ENCODE measurements at places on chromosomes 13 and 19.

DNA sequence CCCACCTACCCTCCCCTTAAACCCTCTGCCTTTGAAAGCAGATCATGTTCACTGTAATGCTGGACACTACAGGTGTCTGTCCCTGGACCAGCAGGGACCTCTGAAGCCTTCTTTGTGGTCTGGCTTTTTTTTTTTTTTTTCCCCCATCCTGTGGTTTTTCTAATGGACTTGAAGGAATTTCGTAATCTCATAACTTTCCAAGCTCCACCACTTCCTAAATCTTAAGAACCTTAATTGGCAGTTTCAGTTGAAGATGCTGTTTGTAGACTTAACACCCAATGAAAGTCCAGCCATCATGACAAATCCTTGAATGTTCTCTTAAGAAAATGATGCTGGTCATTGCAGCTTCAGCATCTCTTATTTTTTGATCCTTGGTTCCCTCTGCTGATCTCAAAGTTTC lies 45.0 kb upstream of the LRCH1 start:
- DNase-seq, result no peak

DNA sequence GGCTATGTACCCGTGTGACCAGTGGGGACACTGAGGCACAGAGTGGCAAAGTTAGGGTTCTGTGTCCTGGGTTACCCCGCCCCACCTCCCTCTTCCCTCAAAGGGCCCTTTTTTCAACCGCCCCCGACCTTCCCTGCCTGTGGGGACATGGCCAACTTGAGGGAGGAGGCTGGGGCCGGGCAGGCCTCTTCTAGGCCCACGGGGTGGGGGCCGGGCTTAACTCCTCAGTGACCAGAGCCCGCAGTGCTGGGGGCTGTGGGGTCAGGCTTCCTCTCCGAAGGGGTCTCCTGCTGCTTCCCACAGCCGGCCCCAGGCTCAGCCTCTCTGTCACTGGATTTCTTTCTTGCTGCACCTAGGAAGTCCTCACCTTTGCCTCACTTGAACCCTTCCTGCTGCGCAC lies 23.9 kb downstream of the PIAS4 start:
- no peak for DNase-seq

DNA sequence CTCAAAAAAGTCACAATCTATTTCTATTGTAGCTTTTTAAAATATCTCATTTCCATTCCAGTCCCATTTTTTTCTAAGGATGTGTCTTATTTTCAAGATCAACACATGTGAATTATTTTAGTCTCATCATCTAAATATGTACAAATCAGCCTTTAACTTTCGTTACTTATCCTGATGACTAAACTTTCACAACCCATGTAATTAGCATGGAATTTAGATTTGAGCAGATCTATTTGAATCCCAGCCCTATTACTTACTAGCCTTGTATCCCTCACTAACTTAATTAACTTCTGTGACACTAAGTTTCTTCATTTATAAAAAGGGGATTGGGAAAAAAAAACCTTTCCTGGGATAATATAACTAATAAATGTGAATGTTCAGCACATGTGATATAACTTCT lies 81.1 kb downstream of the UFM1 start:
- DNase-seq, result no peak

DNA sequence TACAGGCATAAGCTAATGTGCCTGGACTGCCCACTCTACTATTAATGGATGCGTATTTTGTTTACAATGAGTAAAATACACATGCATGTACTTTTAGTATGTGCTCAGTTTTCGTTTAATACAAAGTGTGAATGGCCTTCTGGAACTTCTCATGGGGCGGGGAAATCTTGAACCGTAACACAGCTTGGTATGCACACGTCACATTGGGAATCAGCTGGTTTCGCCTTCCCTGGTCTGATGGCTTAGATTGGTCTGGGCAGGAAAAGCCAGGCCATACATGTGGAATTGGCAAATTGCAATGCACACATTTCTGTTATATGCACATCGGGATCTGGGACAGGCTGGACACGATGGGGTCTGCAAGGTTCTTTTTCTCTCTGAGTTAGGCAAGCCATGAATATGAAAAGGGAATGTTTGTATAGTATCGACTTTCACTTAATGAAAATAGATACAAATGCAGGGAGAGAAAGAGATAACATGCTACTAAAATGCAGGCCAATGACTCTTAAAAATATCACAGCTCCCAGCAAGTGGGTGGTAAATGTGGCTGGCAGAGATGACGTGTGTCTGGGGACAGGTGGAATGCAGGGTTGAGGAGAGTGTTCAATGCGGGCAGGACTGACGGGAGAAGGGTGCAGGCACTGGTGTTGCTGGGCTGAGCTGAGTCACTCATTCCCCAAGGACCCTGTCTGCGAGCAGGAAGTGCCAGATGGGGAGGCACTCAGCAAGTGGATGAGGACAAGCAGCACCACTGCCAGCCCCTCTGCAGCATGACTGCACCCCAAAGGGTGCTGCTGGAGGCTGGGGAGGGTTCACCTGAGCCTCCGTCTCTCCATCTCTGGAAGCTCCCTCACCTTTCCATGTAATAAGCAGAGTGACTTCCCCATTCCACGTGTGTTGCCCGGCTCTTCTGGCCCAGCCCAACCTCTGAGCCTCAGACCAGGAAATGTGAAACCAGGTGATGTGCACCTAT lies 204.0 kb upstream of the GPR12 start:
- no peak for DNase-seq

DNA sequence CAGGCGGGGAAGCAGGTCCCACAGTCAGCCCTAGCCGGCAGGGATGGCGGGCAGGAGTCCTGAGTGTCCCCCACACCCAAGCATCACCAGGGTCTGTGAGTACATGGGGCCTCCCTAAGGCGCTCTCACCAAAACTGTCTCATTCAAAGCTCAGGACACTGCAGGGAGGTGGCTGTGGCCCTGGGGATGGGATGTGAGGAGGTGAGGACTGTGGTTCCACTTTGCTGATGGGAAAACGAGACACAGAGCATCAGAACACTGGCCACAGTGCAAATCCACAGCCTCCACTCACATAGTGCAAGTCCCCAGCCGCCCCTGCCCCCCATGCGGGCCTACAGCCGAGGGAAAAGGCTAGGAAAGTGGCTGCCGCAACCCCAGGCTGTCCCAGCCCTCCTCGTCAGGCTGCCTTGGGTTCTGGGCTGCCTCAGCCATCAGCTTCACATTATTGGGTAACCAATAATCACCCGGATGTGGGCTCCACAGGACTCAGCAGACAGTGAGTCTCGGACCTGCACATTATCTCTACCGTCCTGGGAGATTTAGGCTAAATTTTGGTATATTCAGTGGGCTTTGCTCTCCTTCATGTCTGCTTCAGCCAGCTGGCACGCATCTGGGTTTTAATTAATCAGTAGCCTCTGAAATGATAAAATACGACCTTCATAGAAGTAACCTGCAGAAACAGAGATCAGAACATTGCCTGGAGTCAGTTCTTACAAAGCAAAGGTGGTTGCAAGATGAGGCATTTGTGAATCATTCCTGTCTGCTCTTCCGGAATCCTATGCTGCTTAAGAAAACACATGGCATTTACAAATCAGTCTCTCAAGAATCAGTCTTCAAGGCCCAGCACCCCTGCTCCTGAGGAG lies 77.0 kb downstream of the SOX1 start:
- no peak for DNase-seq

DNA sequence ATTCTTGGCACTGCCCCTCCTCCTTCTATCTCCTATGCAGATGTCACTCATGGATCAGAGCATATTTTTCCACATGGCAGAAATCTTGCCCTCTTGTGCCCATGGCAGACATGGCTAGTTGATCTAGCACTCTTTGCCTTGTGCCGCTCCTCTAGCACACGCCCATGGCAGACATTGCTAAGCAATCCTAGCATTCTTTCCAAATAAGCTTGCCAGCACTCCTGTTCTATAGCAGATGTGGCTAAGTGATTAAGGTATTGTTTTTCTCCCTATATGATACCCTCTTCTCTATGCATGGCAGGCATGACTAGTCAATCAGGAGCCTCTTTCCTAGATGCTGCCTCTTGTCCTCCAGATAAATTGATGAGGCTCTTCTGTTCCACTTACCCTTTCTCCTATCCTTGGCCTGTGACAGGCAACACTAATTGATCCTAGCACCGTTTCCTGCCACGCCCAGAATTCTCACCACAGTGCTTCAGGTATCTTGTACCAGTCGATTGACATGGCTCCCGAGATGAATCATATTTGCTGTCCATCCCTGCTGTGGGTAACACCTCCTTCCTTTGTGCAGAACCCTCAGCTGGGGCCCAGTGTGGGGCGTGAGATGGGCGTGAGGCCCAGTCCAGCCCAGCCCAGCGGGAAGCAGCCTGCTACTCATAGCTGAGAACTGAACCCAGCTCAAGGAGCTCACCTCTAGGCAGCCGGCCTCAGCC lies 26.9 kb downstream of the TMED1 start:
- DNase-seq, result no peak

GRCh38 chr19:41588497-41589209 lies 12.7 kb downstream of the CEACAM21 start:
- DNase-seq, result no peak

DNA sequence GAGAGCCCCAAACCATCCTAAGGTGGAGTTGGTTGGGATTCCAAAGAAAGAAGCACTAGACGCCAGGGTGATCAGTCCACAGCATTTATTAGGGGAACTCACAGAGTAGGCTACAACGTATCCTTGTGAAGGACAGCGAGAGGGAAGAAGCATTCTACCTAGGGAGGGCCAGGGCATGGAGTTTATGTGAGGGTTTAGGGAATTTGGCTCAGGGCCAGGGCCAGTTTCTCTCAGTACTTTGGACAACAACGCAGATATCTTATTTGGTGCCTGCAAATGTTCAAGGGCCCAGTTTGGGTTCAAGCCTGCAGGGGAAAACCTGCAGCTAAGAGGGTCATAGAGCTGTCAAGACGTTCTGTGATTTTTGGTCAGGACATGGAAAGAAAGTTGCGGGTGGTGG lies 73.9 kb upstream of the GJB6 start:
- DNase-seq, result no peak

GRCh38 chr13:67353941-67354340 lies 123.8 kb upstream of the PCDH9 start:
- DNase-seq, result no peak

DNA sequence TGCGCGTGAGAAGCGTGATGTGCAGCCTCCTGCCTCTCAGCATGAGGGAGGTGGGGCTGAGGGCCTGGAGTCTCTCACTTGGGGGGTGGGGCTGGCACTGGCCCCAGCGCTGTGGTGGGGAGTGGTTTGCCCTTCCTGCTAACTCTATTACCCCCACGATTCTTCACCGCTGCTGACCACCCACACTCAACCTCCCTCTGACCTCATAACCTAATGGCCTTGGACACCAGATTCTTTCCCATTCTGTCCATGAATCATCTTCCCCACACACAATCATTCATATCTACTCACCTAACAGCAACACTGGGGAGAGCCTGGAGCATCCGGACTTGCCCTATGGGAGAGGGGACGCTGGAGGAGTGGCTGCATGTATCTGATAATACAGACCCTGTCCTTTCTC lies 8.7 kb downstream of the CD177 start:
- no peak for DNase-seq

DNA sequence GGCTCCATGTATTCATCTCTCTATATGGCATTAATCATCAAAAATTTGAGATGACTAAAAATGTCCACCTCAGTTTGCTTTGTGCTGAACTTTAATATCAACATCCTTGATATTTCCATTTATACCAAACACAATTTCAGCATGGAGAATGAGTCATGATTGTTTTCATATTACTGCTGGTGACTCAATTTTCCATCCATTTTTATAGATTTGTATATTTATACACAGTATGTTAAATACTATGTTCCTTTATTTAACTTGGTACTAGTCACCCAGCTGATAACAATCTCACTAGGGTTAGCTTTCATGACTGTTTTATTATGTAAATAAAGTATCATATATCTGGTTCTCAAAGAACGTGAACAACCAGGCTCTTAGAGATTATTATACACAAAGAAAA lies 1255.1 kb downstream of the SLITRK1 start:
- no peak for DNase-seq

DNA sequence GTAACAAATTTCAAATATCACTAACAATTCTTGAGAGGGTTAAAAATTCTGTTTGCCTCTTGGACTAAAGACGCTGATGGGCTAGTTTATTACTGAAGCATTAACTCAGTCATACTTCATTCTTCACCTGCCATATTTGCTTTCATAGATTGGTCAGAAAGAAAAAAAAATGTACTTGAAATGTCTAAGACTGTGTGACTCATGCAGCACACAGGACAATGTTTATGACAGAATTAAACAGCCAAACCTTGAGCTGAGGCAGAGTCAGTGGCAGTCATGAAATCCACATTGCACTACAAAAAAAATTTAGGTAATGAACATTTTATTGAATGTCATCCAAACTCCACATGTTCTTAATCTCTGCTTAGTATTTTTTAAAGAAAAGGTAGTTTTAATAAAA lies 135.6 kb downstream of the PRR20E start:
- DNase-seq, result no peak

- DNase-seq, result no peak
Observed at GRCh38 chr19:10640361-10640760, 13.8 kb upstream of the ILF3 start.

- DNase-seq, result no peak
Observed at GRCh38 chr13:91375116-91375729, 23.2 kb upstream of the GPC5 start.

- no peak for DNase-seq
Observed at GRCh38 chr13:73520566-73521289, 461.9 kb downstream of the KLF5 start.
